ENCODE measurements at places on chromosomes 2 and 18.

- no peak for DNase-seq
These were observed 61.7 kb upstream of the EPC2 start for GRCh38 chr2:148582679-148583511.

DNA sequence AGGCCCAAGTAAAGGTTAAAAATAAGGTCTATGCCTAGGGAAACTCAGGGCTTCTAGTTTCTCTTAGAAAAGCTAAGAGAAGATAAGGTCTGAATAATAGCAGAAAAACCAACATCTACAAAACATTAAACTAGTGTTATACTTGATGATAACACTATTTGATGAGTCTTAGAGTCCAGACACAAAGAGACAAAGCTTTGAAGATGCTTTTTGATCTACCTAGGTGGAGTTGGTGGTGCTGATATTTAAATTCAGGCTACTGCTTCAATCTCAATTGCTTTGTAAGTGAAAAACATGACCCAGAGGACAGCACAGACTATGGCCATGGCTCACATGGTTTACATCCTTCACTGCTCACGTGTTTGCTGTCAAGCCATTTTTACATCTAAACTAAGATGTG is 11.7 kb upstream of the MFF start:
- DNase-seq, result no peak

GRCh38 chr2:233409286-233409991 is 55.1 kb downstream of the DGKD start:
- DNase-seq, result no peak

DNA sequence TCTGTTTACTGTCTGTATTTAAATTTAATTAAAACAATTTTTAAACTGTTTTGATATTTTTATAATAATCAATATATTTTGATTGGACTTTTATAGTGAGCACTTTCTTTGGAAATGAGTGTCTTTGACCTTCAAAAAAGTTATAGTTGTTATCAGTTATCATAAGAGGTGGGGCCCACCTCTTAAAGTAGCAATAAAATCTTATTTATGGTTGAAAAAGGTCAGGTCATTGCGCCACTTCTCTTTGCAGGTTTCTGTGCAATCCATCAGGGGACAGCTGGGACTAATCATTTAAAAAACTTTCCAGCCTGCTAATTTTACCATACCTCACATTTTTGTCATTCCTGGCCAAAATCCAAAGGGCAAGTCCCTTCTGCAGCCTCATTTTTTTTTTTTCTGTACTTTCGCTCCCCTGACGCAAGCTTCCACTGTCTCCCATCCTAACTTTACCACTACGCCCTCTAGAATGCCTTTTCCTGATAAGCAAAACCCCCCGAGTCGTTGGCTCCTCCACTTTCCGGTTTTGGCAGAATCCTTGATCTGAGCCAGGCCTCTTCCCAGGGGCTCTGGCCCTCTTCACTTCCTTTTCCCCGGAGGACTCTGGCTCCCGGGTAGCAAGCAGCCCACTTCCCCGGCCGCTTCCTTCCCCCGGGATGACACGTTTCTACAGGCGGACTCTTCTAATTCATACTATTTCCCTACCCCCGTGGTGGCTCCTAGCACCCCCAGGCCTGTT is 1.1 kb upstream of the SEH1L start:
- DNase-seq, result no peak

- DNase-seq, result no peak
These were observed 922 bp downstream of the HS1BP3 start for GRCh38 chr2:20649976-20650375.

GRCh38 chr2:14324308-14324707 is 308.2 kb upstream of the LRATD1 start:
- DNase-seq, result no peak

DNA sequence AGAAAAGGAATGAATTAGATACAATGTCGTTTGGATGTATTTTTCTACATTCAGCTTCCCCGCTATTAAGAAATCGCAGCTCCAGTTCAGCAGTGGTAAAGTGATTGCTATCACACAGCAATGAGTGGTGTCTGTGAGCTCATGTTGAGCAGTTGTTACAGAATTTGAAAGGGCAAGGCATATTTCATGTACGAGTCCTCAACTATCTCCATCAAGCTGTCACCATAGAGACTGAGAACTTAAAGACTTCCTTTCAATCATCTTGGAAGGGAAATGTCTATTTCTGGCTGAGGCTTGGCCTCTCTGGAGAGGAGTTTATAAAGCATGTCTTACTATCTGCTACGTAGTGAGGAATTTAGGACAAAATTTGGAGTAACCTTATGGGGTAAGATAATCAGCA is 24.4 kb upstream of the FAM117B start:
- DNase-seq, result no peak

DNA sequence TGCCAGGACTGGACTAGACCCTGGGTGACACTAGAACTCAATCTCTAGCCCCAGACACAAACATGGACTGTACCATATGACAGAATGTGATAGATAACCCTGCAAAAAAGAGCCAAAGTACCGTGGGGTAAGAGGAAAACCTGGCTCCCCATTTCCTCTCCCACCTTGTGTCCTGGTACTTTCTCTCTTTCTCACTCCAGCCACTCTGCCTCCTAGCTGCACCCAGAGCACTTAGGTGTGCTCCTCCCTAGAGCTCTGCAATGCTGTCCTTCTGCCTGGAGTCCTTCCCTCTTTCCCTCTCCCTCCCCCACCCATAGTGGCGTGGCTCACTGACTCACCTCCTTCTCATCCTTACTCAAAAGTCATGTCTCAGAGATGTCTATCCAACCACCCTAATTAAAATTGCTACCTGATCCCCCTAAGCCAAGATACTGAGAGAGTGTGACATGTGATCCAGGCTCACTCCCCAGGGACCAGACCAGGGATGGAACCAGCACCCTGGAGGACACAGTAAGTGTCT is 171.3 kb downstream of the LOXHD1 start:
- no peak for DNase-seq

GRCh38 chr2:32678825-32679224 is 51.0 kb downstream of the TTC27 start:
- DNase-seq, result no peak

- no peak for DNase-seq
These were observed 6.0 kb downstream of the RSAD2 start for GRCh38 chr2:6883448-6884122.

GRCh38 chr2:152506843-152507242 is 171.9 kb downstream of the FMNL2 start:
- DNase-seq, result no peak

- DNase-seq, result no peak
These were observed 178.7 kb downstream of the SRBD1 start for GRCh38 chr2:45432406-45432805.

DNA sequence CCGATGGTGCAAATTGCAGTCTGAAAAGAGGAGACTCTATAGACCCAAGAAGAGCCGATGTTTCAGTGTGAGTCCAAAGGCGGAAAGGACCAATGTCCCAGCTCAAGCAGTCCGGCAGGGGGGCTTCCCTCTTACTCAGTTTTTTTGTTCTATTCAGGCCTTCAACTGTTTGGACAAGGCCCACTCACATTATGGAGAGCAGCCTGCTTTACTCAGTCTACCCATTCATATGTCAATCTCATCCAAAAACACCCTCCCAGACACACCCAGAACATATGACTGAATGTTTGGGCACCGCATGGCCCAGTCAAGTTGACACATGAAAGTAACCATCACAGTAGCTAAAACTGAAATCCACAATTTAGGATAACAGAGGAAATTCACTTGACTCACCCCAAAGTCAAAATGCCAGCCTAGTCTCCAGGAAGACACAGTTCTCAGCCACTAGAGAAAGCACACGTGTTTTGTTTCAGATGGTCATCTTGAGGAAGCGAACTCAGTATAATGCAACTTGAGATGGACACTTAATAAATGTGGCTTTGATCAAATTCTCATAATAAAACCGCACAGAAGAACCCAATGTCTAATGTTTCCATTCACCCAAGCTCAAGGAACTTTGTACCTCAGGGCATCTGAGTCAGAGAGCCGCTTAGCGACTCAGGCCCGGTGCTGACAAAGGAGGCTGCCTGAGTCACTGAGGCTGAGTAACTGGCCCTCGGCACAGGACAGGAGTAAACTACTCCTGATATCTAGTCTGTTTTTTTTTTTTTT is 2.4 kb downstream of the FHL2 start:
- no peak for DNase-seq

GRCh38 chr2:226446406-226447001 is 353.1 kb downstream of the IRS1 start:
- no peak for DNase-seq

DNA sequence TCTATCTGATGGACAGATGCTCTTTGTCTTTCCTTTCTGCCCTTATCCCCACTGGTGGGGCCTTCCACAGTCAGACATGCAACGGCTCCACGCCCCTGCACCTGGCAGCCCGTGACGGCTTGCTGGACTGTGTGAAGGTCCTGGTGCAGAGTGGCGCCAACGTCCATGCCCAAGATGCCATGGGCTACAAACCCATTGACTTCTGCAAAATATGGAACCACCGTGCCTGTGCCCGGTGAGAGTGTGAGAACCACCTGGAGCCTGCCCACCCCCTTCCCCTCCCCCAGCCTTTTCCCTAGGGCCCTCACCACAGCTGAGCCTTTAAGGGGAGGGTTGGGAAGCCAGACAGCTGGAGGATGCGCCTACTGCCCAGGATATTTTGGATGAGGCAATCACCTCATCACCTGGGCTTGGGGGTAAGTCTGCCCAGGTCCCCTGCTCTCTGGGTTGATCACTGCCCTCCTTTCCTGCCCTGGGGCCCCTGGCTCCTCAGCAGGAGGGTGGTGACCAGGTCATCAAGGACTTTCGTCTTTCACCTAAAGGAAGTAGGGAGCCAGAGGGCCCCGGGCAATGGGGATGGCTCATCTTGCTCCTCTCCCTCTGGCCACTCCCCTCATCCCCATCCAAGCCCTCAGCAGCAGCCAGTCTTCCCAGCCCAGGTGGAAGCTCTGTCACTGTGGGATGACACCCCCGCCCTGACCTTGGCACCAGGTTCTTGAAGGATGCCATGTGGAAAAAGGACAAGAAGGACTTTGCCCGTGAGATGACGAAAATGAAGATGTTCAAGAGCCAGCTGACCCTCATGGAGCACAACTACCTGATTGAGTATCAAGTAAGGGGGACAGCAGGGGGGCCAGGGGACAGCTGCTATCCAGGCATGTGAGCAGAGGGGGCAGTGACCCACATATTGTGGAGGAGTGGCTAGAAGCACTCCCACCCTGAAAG is 3.7 kb downstream of the ANKRD53 start:
- no peak for DNase-seq

DNA sequence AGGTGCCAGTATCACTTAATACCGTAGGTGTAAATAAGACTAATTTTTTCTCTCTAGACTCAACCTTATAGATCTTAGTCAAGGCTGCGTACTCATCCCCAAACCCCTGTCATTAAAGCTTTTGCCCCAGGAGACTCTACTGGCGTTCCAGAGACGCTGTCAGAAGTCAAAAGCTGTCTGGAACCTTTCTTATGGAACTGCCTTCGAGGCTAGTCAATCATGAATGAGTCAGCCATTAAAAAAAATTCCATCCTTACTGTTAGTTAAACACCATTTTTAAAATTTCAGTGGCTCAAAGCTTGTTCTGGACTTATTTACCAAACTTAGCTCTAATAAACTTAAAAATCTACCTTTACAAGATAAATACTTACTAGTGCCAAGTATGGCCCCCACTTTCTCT is 52.1 kb downstream of the SPRED2 start:
- DNase-seq, result no peak

DNA sequence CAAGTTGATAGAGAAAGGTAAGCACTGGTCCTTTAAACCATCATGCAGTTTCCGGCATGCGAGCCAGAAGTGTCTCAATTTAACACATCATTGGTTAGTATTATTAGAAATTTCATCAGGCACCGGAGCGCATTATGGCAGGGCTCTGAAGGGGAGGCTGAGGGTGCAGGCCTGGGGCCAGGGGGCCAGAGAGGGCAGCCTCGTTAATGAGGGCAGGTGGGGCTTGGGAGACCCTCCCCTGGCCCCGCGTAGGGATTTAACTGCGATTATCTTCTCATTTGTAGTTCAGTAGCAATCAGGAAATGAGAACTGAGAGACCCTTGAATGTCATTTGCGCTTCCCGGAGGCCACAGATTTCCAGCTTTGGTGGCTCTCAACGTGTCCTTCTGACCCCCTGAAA is 246.4 kb downstream of the KLHL29 start:
- DNase-seq, result no peak

- no peak for DNase-seq
These were observed 640.8 kb downstream of the DPP10 start for GRCh38 chr2:115083225-115083624.

DNA sequence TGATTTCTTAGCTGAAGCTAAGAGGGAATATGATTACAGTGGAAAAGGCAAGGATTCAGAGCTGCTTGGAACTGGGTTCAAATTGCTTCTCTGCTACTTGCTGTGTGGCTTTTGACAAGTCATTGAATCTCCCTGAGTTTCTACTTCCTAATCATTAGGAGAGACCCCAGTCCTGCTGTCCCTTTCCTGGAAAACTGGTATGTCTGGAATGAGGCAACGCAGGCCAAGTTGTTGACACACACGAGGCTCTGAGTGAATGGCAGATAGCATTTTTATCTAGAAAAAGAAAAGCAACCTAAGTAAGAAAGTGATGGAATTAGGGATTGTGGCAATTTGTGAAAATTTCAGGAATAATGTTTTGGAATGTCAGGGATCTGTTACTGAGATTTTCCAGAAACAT is 123.6 kb downstream of the LPIN1 start:
- no peak for DNase-seq

- DNase-seq, result no peak
These were observed 30.6 kb downstream of the MDH1 start for GRCh38 chr2:63619328-63619727.

GRCh38 chr2:168559187-168559586 is 103.1 kb downstream of the CERS6 start:
- DNase-seq, result no peak

- no peak for DNase-seq
These were observed 809.5 kb upstream of the PIK3C3 start for GRCh38 chr18:41145516-41145915.

DNA sequence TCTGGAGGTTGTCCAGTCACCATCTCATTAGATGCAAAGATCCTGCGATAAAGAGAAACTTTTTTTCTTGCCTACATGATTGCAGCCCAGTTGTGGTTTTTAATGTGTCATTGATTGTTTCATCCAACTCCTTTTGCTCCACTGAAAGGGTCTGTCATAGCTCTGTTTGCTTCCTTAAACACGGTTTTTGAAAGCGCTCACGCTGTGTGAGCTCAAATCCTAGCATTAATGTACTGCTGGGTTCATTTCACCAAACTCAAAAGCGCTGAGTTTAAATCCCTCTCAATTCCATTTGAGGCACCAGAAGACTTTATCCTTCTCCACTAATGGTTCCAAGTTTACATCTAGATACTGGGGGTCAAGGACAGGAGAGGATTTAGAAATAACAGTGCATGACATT is 53.6 kb downstream of the CDK15 start:
- DNase-seq, result no peak

GRCh38 chr2:60104514-60105505 is 448.6 kb downstream of the BCL11A start:
- DNase-seq, result no peak

DNA sequence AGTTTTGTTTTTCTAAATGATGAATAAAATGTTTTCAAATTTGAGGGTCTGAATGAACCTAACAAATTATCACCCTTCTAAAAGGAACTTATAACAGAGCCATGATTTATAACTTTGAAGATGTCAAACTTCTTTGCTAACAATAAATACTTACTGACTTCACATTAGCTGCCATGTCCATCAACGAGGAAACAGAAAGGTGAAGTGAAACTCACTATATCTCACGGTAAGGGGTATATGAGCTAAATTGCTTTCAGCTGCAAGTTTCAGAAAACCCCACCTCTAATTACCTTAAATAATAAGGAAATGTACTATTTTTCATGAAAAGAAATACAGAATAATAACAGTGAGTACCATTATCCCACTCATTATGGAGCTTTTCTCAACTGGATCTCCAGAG is 350.8 kb upstream of the NT5C1B start:
- DNase-seq, result no peak

- no peak for DNase-seq
These were observed 22.3 kb downstream of the REEP1 start for GRCh38 chr2:86315084-86315483.

Data from stimulated activated CD8-positive, alpha-beta memory T cell treated with anti-CD3 and anti-CD28 coated beads, Interleukin-4, amount 100 ng/mL, for 1 hour (primary cell).